ENCODE measurements at places on chromosomes 2 and 18.

DNA sequence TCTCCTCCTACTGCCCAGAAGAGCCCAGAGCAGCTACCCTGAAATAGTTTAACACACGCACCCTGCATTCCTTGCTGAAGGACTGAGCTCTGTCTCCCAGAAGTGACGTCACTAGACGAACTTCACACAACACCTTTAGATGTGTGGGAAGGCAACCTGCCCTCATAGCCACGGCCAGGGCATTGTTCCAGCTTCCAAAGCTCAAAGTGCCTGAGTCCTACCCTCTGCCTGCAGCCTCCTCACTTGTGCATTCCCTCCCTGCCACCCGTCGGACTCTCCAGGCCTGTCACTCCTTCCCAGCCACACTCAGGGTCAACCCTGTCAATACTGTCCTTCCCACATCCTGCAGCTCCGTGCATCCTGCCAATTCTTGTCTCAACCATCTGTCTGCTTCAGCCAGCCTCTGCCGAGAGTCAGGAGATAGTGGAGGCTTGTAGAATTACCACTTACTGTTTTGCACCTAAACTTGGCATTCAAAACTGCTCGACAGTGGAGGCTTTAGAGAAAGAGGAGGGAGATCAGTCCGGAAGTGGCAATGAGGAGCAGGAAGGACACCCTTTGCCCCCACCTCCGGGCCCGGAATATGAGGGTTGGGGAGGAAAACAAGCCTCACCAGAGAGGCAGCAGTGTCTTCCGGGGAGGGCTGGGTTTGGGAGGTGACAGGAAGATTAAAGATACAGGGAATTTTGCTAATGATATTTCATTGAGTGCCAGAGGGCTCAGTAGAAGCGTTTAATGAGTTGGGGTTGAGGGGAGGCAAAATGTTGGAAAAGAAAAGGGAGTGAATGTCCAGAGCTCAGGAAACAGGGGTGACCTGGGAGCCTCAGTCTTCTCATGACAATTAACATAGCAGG lies 72.3 kb upstream of the ATG16L1 start:
- no peak for DNase-seq

- DNase-seq, result no peak
Measured at GRCh38 chr2:170924969-170925368, 4.1 kb upstream of the GORASP2 start.

GRCh38 chr2:105390454-105390853 lies 8.4 kb downstream of the FHL2 start:
- no peak for DNase-seq

DNA sequence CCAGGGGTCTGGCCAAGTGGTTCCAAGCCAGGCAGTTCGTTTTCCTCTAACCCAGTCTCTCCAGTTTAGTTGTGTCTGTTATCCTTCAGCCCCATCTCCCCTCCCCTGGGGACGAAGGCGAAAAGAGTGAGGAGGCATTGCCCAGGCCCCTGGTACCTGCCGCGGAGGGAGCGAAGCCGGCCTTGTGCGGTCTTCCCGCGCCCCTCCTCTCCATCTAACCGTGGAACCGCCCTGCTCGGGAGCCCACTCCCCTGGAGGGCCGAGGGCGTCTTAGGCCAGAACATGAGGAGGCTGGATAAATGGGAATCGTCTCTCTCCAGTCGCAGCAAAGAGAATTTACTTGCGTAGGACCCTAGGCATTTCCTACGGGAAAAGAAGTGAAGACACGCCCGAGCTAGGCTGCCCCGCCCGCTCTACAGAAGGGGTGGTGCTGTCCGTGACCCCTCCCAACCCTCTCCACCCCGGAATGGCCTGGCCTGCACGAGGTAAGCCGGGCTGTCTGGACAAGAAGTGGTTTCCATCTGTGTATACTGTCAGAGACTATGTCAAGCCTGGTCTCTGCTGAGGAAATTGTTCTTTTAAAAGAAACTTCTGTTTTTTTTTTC lies 156.2 kb downstream of the MIB1 start:
- no peak for DNase-seq

DNA sequence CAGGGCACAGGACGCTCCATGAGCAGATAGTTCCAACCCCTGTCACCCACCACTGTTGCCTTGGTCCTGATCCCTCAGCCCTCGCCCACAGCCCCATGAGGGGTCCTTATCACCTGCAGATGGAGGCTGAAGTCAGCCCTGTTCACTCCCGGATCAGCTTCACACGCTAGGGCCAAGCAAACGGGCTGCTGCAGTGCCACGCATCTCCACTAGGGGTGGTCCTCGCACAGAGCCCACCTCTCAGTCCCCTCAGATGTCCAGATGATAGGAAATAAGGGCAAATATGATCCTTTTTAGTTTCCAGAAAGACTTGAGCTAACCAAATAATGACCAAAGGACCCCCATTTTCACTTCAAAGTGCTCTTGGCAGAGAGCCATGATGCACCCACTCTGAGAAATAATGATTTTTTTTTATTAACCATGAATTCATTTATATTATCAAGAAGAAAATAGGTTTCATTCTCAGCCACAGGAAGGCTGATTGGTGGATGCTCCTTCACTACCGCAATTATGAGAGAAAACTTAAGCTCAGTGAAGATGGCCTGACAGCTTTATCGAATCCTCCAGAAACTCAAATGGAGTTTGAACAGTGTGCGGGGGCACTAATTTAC lies 71.9 kb upstream of the KLHL29 start:
- DNase-seq, result no peak

GRCh38 chr2:239910851-239911640 lies 114.1 kb downstream of the NDUFA10 start:
- no peak for DNase-seq

DNA sequence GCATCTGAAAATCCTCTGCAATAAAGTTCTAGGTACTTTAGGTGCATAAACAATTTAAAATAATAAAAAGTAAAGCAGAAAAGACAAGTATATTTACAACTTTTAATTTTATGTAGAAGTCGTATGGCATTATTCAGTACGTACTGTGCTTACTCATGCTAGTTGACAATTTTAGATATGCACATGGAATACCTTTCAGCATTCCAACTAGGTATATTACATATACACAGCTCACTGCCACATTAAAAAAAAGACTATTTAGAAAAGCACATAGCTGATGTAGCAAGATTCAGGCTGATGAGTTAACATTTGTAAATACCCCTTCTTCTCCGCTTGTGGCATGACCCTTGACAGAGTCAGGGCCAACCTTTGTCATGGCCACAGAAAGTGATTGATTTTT lies 171.2 kb downstream of the FBXO15 start:
- DNase-seq, result no peak

GRCh38 chr18:45340884-45341283 lies 274.4 kb upstream of the SLC14A2 start:
- DNase-seq, result no peak

GRCh38 chr2:27033253-27033852 lies 588 bp downstream of the TMEM214 start:
- peak; percentile 7 for DNase-seq

DNA sequence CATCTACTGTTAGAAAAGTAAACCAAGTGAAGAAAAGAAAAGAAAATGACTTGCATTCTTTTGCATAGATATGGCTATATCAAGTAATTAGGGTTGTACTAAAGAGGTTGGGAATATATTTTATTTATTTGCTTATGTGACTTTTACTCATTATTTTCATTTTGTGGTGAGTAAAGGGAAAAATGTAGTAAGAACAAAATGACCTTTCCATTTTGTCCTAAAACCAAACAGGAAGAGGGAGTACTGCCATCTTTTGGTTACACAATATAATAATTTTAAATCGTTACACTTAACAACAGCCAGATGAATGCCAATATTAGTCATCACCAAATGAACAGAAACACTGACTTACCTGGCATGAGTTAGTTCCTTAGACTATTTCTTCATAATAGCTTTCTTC lies 47.3 kb upstream of the NDUFV2 start:
- no peak for DNase-seq

DNA sequence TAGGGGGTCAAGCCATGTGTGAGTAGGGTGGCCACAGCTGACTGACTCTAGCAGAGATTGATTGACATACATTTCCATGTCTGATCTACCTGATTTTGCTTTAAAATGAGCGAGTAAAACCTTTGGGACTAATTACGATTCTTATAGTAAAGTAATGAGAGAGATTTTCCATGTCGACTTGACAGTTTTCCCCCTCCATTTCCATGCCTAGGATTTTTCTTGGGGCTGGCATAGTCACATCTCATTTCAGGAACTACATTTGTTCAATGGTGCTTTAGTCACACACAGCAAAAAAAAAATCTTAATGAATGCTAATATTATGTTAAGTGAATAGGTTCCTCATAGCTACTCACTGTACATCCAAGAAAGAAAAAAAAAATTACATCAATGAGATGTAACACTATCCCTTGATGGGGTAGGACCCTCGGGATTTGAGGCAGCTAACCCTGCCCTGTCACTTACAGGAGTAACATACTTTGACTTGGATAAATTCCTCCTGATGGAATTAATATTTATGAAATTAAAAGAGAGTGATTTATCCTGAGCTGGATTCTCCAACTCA lies 690.9 kb downstream of the TDRD15 start:
- no peak for DNase-seq

GRCh38 chr2:170716851-170717598 lies 1.9 kb downstream of the SP5 start:
- no peak for DNase-seq

- DNase-seq, result no peak
Measured at GRCh38 chr2:238852206-238852869, 4.5 kb downstream of the TWIST2 start.

GRCh38 chr2:226048611-226049010 lies 649.1 kb downstream of the NYAP2 start:
- no peak for DNase-seq

DNA sequence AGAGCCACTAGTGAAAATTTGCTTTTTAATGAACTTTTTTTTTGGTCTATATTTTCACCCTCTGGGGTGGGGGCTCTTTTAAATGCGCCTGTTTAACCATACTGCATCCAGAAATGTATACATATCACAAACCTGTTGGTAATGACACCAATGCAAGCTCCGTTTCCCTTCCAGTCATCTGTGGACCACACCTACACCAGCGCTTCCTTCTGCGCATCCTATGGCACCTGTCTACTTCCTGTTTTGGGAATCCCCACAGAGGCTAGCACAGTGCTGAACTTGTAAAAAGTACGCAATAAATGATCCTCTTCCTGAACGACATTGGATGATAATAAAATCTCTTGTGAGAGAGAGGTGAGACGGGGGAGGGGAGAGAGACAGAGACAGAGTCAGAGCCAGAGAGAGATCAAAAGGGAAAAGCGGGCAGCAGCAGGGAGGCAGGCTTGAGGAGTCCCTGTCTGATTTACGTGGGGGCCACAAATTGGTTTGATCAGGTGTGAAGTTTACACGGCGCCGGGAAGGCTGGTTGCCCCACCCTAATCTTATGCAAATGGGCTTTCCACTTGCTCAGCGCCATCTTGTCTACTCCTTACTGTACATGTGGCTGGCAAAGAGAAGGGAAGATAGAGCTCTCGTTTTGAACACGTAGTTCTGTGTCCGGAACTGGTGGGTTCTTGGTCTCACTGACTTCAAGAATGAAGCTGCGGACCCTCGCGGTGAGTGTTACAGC lies 38.1 kb upstream of the SLC38A11 start:
- DNase-seq, result no peak

- DNase-seq, result no peak
Measured at GRCh38 chr2:148493822-148494563, 150.6 kb upstream of the EPC2 start.

- DNase-seq, result peak; percentile 78
Measured at GRCh38 chr2:172168917-172169346, 66.2 kb upstream of the DLX2 start.

DNA sequence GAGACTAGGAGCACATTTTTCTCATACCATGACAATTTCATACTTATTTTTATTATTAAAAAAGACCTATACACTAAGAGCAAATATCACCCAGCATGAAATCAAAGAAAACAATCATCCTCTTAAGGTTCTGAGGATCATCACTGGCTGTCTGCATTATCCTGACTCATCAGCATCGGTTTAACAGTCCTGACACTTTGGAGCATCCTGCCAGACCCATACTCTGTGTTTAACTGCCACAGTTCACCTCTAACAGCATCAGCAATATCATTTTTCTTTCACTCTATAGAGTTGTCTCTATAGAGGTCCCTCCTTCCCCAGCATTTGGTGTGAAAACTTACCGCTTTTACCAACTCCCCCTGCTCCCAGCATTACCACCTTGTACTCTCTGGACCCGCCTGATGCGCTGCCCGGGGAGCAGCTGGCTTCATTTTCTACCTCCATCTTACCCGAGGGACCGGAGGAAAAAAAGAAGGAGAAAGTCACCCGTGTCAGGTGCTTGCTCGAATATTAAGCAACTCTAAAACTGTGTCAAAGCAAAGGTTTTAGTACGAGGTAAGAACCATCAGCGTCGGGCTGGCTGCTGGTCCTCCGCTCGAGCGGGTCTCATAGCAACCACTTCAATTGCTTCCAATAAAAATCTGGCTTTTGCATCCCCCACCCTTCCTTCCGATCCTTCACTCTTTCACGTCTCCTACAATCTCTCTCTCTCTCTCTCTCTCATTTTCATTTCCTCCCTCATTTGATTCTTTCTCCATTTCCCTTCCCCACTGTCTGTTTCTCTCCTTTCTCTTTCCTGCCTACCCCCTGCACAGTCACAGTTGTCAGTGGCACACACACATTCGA lies at the start of gene RIT2:
RIT2 (minus strand) TSS at position 610 of the 846 bp plus-strand sequence.
- DNase-seq, result no peak

DNA sequence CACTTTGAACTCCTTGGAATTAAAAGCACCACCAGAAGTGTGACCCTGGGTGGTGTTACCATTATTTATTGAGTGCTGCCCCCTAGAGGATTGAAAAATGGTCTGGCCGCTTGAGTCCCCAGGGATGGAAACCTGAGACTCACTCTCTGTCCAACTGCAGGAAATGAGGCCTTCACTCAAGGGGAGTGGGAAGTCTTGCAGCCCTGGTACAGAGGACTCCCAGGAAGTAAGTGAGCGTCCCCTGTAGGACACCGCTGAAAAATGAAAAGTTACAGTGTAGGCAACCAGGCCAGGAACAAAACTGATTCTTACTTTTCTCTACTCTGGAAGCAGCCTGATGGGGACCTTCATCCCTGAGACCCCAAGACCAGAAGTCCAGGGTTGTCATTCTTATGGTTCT lies 2.2 kb upstream of the NRP2 start:
- peak; percentile 84 for DNase-seq

- DNase-seq, result no peak
Measured at GRCh38 chr2:19086231-19086651, 272.2 kb downstream of the OSR1 start.

GRCh38 chr18:45066210-45066609 lies 385.5 kb downstream of the SETBP1 start:
- no peak for DNase-seq

DNA sequence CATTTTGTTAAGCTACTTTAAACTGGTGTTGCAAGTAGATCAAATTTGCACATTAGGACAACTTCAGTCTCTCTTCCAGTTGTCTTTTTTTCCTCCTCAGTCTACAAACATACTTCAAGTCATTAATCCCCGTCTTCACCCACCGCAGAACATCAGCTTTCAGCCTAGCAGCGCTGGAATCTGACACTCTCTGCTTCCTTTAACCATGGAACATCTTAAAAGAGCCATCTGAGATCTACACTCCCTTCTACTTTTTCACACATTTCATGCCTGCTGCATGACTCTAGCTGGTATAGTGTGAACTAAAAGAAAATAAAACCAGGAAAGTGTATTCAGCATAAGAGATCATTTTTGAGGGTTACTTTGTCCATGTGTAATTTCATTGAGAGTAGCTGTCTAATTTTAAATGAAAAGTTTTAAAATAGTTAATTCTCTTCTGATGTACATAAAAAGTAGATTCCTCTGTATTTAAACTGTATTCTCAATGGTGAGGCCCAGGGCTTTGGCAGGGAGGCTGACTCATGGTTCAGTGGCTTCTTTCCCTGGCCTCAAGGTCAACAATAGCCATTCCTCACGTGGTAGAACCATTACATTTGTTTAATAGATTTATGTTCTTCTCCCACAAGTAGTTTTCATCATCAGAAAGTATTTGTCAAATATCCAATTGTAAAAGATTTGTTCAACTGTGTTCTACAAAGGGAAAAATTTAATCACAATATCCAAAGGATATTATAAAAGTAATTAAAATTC lies 16.5 kb downstream of the SGPP2 start:
- DNase-seq, result no peak
